Kidney tubule cell (primary cell): ENCODE measurements at places on chromosomes 1 and 21.

DNA sequence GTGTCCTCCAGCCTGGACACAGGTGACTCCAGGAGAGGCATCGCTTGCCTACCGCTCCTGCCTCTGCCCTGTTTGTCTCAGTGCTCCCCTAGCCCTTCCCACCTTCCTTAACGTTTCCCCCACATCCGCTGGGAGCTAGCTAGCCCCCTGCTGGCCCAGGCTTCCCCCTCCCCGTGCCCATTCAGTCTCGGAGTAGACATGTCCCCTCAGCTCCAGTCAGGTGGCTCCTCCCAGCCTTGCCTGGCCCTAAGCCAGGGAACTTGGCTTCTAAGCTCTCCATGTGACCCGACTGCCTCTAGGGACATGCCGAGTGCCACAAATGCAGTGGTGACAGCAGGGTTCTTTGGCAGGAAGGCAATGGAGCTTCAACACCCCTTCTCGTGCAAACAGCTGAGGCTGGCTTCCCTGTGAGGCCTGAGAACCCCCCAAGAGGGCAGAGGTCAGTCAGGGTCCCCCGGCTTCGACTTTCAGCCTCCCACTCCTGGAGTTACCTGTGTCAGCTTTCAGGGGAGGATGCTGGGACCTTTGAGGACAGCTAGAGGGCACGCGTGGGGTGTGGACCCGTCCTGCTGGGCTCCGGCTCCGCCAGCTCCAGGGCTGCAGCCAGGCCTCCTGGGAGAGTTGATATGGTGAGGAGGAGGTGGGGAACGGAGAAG is 16.2 kb downstream of the DRAXIN start:
- peak; percentile 23 for DNase-seq

DNA sequence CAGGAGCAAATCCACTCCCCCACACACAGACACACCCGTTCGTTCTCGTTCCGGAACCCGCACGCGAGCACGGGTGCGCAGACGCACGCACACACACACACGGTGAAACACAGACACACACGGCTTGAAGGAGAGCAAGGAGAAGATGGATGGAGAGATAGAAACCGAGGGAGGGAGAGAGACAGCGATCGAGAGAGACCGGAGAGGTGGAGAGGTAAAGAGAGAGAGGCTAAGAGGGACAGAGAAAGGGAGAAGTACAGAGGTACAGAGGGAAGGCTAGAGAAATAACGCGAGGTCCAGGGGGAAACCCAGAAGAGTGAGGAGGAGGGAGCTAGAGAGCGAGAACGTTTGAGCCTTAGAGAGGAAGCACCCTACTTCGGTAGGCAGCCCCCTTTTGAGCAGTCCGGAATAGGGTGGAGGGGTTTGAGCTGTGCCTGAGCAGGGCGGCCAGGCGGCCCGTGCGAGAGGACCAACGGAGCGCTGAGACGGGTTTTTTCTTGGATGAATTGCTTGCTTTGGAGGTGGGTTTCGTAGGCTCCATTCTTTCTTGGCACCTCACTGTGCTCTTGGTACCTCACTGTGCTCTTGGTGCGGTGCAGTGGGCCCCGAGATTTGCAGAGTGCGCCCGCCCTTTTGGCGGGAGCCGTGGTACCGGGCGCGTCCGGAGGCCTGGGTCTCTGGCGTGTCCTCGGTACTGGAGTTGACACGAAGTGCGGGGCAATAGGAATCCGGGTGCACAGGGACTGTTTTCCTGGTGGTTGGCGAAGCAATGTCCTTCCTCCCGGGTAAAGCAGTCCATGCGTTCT is 88.4 kb upstream of the RHOU start:
- DNase-seq = peak; percentile 49

DNA sequence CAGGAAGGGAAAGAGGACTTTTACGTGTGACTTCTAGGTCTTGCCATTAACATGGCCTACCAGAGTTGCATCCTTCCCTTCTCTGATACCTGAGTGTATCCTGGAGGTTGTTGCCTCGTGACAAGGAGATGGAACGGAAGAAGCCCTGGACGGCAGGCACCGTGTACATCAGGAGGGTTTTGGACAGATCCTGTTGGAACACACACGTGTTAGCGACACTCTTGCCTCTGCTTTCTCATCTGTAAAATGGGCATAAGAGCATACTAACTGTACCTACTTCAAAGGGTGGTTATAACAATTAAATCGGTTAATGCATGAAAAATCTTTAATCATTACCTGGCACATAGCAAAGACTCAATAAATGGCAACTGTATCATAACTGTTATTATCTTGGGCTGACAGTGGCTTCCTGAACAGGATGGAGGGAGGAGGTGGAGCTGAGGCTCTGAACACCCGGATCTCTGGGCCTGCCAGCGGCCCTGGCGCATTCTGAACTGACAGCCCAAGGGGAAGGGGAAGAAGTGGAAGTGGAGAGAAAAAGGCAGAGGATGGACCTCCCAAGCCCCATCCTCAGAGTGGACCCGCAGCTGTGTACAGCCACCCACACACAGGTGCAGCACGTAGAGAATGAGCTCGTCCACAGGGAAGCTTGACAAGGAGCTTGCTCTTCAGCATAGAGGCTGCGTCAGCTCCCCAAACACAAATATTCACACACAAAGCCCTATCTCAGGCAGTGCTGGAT is 30.2 kb upstream of the EXOSC10 start:
- DNase-seq = no peak

GRCh38 chr1:220473440-220473839 is 54.5 kb upstream of the MARK1 start:
- DNase-seq = no peak

GRCh38 chr1:161706482-161707347 is at the start of gene FCRLA:
FCRLA (plus strand) TSS chr1:161707229; CDS start chr1:161707265, 36 bp downstream.
- peak; percentile 98 for DNase-seq

- DNase-seq = peak; percentile 48
Observed at GRCh38 chr1:181104042-181104789, 15.7 kb downstream of the IER5 start.

GRCh38 chr1:15206418-15207030 is 40.5 kb upstream of the FHAD1 start:
- DNase-seq = peak; percentile 88

- no peak for DNase-seq
Observed at GRCh38 chr1:164443166-164443565, 115.8 kb upstream of the PBX1 start.

- peak; percentile 89 for DNase-seq
Observed at GRCh38 chr1:54371942-54372275, 34.3 kb downstream of the SSBP3 start.
